ENCODE measurements at places on chromosomes 1 and 21.

- DNase-seq: no peak
These were observed 56.4 kb downstream of the DISP3 start for GRCh38 chr1:11535316-11535715.

DNA sequence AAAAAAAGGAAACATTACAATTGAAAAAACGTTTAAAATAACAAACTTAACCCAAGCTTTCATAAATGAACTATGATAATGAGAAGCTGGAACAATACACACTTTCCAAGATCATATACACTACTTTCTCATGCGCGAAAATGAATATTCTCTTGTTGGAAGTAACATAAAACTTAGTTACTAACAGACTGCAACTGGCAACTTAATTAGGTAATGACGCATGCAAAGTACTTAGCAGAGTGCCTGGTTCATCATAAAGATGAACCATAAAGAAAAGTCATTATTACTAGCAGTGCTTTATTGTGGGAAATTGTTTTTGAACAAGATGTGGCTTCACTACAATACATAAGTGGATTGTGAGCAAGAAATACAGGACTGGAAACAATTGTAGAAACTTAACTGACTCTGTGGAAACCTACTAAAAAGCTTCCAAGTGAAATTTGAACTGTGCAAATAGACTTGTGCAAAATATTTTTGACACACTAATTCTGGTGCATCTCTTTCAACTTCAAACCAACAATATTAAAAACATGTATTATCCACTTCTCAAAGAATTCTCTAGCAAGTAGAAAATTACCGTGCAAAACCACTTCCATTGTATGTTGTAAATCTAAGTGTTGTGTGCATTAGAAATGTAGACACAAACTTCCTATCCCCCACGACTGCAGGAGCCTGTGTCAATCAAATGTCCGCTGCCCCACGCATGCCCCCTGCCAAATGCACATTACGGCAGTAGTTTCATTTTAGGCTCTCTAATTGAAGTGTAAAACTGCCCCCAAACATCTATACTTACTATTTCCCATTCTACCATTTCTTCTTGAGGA lies 2.0 kb downstream of the ARHGAP29 start:
- no peak for DNase-seq

DNA sequence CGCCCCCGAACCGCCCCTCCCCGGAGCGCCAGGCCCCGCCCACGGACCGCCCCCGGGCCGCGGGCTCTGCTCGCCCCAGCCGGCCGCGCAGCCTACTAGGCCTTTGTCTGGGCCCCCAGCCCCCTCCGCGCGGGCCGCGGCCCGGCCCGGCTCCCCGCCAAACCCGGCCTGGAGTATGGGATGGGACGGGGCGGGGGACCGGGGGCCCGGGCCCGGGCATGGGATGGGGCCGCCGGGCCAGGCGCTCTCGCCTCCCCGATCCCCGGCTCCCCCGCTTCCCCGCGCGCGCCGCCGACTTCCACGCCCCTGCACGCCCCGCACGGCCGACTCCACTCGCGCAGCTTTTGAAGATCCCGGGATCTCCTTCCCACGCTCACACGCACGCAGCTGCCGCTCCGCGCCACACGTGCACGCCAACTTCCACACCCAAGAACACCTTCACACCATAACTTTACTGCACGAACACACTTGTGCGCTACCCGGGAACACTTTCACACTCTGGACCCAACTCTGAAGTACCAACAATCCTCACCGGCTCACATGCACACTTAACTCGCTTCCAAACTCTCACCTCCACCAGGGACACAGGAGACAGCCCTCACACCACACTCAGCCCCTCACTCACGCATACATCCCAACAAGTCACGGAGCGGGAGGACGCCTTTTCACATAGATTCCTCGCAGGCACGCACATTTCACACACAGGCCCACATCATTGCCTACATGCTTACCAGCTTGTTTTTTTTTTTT lies 437 bp upstream of the HSPG2 start:
- peak; percentile 61 for DNase-seq

- no peak for DNase-seq
These were observed 21.0 kb upstream of the IFFO2 start for GRCh38 chr1:18977428-18977827.

- DNase-seq: no peak
These were observed 68.6 kb upstream of the ANGPTL1 start for GRCh38 chr1:178939338-178940067.

DNA sequence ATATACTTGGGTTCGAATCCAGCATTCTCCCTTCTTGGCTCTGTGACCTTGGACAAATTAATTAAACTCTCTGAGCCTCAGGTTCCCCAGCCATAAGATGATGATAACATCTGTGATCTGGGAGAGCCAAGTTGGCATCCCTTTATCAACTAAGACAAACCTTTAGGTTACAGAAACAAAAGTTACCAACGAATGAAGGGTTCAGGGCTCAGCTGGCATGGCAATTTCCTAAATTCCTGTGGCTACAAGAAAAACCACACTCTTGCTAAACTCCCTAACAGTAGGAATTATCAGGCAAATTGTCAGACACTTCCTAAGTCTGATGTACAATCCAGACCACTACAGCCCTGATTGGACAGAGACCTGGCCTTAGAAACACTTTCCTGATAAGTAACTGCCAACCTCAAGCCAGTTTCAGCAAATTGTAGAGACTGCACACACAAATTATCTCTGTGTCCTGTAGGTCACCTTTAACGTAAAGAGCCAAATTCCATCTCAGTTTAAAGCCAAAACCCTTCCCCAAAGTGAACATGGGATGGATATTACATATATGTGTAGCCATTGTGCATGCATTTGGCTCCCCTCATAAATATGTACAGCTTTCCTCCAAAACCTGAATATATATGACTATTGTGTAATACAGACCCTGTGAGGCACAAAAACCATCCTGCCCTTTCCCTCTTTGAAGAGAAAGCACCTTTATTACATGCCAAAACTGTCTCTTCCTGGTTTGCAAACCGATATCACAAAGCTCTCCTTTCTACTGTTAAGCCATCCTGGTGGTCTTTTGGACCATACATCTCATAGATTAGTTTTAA lies 39.5 kb upstream of the EDARADD start:
- DNase-seq: no peak

- no peak for DNase-seq
These were observed 39.6 kb upstream of the PALMD start for GRCh38 chr1:99606306-99606705.

- no peak for DNase-seq
These were observed 18.7 kb upstream of the ST3GAL3 start for GRCh38 chr1:43688594-43689000.

GRCh38 chr21:42974832-42975820 lies 764 bp downstream of the PKNOX1 start:
- peak; percentile 58 for DNase-seq

DNA sequence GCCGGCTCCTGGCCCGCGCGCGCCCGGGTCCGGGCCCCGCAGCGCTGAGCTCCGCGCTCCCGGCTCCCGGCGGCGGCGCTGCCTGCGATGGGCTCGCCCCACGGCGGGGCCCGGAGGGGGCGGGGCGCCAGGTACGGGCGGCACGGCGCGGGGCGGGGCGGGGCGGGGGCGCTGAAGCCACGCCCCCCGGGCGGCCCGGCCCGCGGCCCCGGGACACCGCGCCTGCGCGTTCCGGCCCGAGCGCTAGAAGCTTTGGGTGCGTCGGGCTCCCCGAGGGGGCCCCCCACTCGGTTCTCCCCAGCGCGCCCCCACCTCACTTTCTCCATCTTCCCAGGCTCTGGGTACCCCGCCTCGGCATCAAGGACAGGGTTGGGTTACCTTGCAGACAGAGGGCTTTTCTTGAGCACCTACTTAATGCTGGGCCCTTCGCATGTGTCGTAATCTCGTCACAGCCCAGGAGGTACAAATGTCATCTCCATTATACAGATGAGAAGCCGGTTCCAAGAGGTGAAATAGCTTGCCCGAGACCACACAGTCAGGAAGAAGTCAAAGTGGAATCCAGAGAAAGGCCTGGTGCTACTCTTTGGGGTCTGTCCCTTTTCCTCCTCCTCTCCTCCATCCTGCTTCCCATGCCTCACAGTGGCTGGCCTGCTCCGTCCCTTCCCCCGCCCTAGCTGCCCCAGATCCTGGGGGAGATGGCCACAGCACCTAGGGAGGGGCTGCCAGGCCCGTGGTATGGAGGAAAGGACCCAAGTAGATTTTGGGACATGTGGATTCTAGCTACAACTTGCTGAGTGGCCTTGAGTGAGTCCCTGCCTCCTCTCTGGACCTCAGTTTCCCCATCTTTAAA lies 46.5 kb downstream of the RAP1GAP start:
- DNase-seq: peak; percentile 22

DNA sequence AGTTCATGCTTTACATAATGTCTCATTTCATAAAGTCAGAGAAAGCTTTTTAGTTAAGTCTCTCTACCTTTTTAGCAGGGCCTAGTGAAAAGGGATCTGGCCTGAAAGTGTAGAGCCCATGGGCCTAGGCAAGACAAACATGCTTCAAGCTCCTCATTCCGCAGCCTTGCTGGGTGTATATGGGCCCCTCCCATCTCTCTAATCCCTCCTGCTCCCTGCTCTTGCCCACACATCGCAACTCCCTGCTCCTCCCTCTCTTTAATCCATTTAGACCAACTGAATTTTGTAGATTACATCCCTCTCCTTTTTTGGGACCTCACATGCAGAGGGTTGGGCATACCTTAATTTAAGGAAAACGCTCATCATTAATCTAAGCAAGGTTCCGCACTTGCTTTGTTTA lies 42.3 kb upstream of the CCDC190 start:
- DNase-seq: no peak

- no peak for DNase-seq
These were observed 10.0 kb upstream of the RAB7B start for GRCh38 chr1:206013026-206013795.

DNA sequence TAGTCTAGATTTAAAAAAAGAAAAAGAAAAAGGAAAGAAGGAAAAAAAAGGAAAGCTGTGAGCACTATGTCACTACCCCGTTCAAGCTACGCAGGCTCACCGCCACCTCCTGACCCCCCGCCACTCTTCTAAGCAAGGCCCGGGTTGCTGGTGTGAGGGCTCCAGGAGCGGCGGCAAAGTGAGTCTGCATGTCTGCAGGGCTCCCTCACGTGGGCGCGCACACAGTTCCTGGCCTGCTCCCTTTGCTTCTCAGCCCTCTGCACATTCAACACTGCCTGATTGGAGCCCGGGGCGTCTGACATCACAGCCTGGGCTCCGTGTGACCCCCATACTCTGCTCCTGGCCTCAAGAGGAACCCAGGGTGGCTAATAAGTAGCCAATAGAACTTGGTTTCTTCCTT lies 81.4 kb upstream of the TLR5 start:
- DNase-seq: no peak

GRCh38 chr1:190022709-190023108 lies 455.0 kb downstream of the BRINP3 start:
- no peak for DNase-seq

DNA sequence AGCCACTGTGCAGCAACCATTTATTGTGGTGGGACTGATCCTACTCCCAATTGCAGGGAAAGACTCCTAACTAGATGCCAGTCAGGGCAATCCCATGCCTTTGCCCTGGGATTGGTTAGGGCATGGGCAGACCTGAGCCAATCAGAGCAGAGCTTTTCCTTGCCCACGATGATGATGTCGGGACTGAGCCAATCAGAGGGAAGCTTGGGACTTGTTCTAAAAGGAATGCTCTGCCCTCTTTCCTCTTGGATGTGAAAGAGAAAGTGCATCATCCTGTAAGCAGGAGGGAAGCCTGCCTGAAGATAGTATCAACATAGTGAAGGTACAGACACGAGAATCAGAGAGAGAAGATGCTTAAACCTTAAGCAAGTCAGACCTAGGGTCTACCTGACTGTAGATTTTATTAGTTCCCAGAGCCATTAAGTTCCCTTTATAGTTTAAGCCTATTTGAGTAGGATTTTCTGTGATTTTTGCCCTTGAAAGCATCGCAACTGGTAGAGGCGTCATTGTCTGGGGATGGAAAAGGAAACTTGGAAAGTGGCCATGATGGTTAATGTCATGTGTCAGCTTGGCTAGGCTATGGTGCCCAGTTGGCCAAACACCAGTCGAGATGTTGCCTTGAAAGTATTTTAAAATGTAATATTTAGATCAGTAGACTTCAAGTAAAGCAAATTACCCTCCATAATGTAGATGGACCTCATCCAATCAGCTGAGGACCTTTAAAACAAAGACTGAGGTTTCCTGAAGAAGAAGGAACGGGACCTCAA lies 19.9 kb downstream of the IRF2BP2 start:
- no peak for DNase-seq

GRCh38 chr1:71054791-71055190 lies 7.2 kb upstream of the PTGER3 start:
- DNase-seq: no peak

- DNase-seq: peak; percentile 30
These were observed 359 bp downstream of the LRRC3 start for GRCh38 chr21:44455524-44456213.

DNA sequence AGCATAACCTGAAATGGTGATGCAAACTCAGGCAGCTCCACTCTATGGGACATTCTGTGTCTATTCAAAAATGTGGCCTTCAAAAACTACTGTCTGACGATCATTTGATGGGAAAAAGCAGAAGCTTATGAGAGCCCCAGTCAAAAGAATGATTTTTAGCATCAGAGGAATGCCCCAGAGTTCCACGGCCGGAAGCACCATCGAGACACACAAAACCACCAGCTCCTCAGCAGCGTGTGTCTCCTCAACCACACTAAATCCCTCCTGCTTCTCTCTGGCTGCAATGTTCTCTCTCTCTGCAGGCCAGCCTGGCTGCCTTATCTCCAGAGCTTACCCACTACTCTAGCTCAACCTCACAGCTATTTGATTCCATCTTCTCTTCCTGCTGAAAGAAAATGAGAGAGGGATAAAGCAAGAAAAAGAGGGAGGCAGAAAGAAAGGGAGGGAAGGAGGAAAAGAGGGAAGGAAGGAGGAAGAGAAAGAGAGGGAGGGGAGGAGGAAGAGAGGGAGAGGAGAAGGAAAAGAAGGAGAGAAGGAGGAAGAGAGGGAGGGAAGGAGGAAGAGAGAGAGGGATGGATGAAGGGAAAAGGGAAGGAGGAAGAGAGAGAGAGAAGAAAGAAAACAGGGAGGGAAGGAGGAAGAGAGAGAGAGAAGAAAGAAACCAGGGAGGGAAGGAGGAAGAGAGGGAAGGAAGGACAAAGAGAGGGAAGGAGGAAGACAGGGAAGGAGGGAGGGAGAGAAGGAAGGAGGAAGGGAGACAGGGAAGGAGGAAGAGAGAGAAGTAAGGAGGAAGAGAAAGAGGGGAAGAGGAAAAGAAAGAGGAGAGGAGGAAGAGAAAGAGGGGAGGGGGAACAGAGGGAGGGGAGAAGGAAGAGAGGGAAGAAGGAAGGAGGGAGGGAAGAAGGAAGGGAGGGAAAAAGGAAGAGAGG lies 33.5 kb upstream of the LAPTM5 start:
- DNase-seq: no peak

DNA sequence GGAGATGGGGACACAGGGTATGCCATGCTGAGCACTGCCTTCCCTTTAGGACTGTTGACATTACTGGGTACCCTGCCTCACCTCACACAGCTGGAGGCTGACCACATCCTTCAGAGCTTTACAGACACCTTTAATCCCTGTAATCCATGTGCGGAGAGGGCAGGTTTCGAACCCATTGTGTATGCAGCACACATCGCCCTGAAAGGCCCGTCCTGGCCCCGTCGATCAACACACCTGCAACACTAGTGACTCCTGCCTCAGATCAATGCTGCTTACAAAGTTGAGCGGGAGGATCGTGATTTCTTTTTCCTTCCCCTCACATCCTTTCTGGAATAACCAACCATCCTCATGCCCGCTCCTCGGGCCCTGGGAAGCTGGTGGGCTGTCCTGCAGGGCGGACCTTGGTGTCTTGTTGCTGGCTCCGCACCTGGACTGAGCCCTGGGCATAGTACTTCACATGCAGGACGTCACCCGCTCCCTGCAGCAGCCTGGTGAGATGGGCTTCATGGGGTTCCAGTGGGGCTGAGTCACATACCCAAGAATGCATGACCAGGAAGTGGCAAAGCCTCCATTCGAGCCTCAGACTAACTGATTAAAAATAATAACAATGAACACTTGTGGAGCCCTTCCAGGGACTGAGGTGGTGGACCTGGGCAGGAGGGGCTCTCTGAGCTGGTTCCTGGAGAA lies 403.6 kb downstream of the PTPRU start:
- no peak for DNase-seq
